ENCODE measurements at places on chromosomes 7 and 10. TPM values are rescaled to one million over a fixed set of nuclear protein-coding genes. Genes with fewer than 3 reads are reported as not detected.

GRCh38 chr10:130010653-130011052 lies 46.6 kb upstream of the EBF3 start:
- H3K27ac ChIP-seq = no peak overlapping the region
- no peak for DNase-seq
- H3K4me1 ChIP-seq = no peaks in the 10 kb centered on the region
- peaks cover 9% of the 10 kb centered on the region for H3K27me3 ChIP-seq
- H3K4me3 ChIP-seq = no peak overlapping the region

DNA sequence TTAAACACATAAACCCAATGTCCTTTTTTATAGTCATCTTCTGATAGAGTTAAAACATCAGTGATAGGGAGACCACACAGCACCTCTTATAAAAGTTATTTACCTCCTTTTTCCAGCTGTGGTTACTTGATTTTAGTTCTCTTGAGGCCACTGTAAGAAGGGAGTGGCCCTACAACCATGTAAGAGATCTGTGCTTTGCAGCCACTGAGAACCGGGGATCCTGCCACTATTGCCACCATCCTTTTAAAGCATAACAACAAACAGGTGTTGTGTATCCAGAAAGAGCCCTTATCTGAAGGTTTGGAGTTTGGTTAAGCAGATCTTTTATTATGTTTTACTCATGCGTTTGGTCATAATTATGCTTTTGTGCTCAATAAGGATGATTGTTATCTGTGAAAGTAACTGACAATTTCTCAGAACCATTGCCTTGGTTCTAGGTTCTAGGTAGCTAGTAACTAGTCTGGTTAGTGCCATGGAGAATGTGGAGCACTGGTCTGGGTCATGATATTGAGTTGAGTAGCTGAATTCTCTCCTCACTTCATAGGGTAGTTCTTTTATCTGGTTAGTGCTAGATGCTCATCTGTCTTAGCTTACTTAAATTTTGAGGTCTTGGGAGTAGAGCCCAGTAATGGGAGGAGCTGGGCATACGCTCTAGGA lies 56.5 kb downstream of the ST7 start:
- peaks cover 62% of the 10 kb centered on the region for H3K4me1 ChIP-seq
- peaks cover 2% of the 10 kb centered on the region for H3K27me3 ChIP-seq
- peak; percentile 28 for DNase-seq
- peaks cover 2% of the 10 kb centered on the region for H3K36me3 ChIP-seq

FRMPD2 gene
- not detected for total RNA-seq

DNA sequence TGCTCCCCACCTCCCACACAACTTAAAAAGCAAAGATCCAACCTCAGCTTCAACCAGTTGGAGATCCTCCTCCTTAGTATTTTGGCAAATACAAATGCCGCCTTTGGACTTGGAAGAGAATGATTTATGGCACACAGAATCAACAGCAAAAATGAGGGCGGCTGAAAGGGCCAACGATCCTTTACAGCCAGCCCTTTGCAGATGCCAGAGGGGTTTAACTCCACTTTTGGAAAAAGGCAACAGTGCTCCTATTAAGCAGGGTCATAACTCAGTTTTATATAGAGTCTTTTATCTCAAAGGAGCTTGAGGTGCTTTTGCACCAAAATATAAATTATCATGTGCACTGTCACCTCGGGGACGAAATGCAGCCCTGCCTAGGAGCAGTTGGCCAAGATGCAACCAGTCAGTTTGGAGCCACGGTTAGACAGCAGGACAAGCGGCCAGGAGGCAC lies 56.7 kb upstream of the JCAD start:
- peaks cover 21% of the 10 kb centered on the region for H3K27me3 ChIP-seq
- H3K36me3 ChIP-seq = no peaks in the 10 kb centered on the region
- H3K4me3 ChIP-seq = no peak overlapping the region
- H3K27ac ChIP-seq = no peak overlapping the region
- H3K4me1 ChIP-seq = peaks cover 7% of the 10 kb centered on the region

DNA sequence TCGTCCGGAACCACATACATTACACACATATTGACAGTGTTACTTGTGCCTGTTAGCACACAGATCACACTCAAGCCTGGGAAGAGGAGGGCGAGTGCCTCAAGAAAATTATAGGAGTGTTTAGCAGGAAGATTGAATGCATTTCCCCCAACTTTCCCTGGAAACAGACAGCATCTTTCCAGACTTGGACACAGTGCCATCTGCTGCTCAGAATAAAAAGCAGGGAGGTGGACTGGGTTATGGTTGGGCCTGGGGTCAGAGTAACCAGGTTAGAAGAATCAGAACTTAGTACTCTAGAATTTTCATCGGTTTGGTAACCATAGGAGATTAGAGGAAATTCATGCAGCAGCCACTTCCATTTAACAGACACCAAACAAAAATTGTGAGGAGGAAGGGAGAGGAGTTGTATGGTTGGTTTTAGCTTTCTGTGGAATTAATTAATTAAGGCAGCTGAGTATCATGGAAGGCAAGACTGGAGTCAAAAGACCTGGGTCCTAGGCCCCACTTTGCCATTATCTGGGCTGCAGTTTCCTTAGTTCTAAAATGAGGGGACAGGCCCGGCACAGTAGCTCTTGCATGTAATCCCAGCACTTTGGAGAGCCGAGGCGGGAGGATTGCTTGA lies 43.4 kb upstream of the OPTN start:
- H3K27me3 ChIP-seq = peaks cover 5% of the 10 kb centered on the region
- H3K4me3 ChIP-seq = no peak overlapping the region
- peaks cover 3% of the 10 kb centered on the region for H3K4me1 ChIP-seq
- no peak overlapping the region for H3K27ac ChIP-seq
- DNase-seq = no peak

DNA sequence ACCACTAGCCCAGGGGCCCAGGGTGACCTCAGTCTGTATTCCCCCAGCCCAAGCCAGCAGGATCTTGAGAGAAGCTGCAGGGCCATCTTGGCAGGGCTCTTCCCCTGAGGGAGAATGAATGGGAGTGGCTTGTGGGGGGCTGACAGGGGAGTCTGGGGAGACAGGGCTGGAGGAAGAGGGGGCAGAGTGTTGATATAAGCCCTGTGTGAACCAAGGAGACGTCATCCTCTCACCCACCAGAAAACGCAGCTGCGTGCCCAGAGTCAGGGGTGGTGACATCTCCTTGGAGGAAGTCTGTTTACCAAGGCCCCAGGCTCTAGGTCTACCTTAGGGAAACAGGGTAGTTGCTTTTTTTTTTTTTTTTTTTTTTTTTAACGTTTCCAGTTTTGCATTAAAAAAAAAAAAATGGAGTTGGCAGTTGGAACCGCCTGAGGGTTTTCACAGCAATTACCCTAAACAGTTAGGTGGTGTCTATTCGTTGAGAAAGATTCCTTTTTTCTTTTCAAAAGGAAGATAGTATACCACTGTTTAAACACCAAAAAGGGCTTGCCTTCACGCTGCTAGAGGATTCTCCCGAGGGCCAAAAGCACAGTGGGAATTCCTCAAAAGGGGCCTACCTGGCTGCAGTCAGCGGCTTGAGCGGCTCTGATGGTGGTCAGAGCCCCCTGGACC lies 113.8 kb downstream of the PRPF18 start:
- no peak overlapping the region for H3K4me3 ChIP-seq
- peaks cover 14% of the 10 kb centered on the region for H3K27me3 ChIP-seq
- no peaks in the 10 kb centered on the region for H3K4me1 ChIP-seq
- DNase-seq = no peak

GRCh38 chr10:3229815-3230214 lies 57.2 kb upstream of the PITRM1 start:
- no peak overlapping the region for H3K4me3 ChIP-seq
- no peak for DNase-seq
- peaks cover 30% of the 10 kb centered on the region for H3K27me3 ChIP-seq
- H3K36me3 ChIP-seq = no peaks in the 10 kb centered on the region
- H3K27ac ChIP-seq = no peak overlapping the region

GRCh38 chr10:62075912-62076311 lies 174.4 kb downstream of the ARID5B start:
- peak overlapping the region; percentile 24 for H3K27ac ChIP-seq
- no peaks in the 10 kb centered on the region for H3K27me3 ChIP-seq
- H3K36me3 ChIP-seq = peaks cover 86% of the 10 kb centered on the region
- H3K4me3 ChIP-seq = no peak overlapping the region
- peaks cover 68% of the 10 kb centered on the region for H3K4me1 ChIP-seq
- DNase-seq = no peak

TFR2 gene
- total RNA-seq = 13.1 TPM

DNA sequence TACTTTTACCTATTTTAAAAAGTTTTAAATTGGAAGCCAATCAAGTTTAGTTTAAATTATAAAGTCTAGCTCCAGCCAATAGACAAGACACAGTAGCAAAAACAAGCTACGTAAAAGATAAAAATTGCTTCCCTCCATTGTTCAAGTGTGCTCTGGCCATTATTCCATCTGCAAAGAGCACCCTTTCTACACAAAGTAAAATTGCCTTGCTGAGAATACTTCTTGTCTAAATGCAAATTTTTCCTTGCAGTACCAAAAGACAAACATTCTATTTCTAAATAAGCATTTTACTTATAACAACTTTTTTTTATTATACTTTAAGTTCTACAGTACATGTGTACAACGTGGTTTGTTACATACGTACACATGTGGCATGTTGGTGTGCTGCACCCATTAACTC lies 75.9 kb upstream of the ZNF746 start:
- H3K4me1 ChIP-seq = no peaks in the 10 kb centered on the region
- no peak overlapping the region for H3K27ac ChIP-seq
- no peaks in the 10 kb centered on the region for H3K27me3 ChIP-seq

- no peak overlapping the region for H3K27ac ChIP-seq
- H3K4me3 ChIP-seq = no peak overlapping the region
Observed at GRCh38 chr7:36070230-36070629, 82.8 kb upstream of the EEPD1 start.

DNA sequence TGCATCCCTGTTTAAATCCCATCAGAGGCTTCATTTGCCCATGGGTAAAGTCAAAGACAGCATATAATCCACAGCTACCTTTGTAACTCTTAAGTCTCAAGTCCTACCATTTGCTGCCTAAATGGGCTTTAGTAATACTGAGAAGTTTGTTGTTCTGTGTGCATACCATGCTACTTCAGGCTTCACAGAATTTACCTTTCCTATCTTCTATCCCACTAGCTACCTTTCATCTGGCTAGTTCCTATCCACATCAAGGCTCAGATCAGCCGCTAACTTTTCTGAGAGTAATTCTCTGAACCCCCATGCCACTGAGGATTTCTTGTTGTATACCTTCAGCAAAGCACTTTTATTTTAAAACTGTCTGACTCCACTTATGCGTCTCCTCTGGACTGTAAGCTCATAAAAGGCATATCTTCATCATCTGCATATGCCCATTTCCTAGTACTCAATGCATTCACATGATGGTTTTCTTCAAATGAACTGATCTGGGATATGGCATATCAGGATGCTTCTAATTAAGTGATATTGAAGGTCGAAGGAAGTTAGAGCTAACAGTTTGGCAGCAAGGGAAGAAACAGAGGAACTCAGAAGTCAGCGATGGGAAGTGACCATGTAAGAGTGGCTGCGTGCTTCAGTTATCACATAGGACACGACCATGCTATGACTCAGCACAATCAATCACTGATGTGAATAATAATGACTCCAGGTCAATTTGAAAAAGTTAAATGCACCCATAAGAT lies 283.9 kb upstream of the DKK1 start:
- no peaks in the 10 kb centered on the region for H3K27me3 ChIP-seq
- H3K27ac ChIP-seq = no peak overlapping the region
- H3K4me1 ChIP-seq = no peaks in the 10 kb centered on the region
- H3K36me3 ChIP-seq = no peaks in the 10 kb centered on the region
- no peak overlapping the region for H3K4me3 ChIP-seq
- DNase-seq = no peak

DNA sequence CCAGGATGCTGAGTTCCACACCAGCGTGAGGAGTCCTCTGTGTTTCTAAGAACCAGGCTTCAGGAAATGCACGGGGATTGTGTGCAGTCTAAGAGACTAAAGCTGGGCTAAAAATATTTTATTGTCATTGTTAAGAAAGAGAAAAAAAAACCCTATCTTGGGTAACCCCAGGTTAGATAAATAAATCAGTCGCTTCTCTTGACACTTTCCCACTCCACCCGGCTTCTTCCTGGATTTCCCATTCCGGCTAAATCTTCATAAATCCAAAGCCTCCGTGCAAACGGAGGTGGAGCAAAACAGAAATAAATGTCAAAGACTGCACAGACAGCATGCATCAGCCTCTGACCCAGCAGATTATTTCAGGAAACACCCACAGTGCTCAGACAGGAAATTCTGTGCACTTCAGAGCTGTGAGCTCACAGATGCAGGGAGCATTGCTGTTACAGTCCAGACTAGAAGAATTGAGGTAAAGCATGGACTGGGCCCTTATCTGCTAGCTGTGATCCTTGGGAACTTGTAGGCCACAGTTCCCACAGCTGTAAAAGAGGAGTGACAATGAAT lies 44.8 kb upstream of the GRID1 start:
- H3K4me1 ChIP-seq = peaks cover 51% of the 10 kb centered on the region
- H3K36me3 ChIP-seq = peaks cover 9% of the 10 kb centered on the region
- H3K27me3 ChIP-seq = no peaks in the 10 kb centered on the region
- peak overlapping the region; percentile 82 for H3K27ac ChIP-seq
- DNase-seq = peak; percentile 62

DNA sequence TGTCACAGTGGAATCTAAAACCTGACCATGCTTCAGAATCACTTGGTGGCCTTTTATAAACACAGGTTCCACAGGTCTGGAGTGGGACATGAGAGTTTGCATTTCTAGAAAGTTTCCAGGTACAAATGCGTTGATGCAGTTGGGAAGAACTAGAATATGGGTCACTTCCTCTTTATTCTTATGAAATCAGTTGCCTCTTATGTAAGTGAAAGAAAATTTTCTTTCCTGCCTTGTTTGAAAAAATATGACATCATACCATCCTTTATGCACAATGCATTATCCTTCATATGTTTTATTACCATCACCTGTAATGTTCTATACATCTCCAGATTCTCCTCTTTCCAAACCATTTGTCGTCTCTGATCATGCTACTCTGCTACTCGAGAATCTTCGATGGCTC lies 44.0 kb downstream of the PLXNA4 start:
- peaks cover 42% of the 10 kb centered on the region for H3K4me1 ChIP-seq
- H3K36me3 ChIP-seq = peaks cover 63% of the 10 kb centered on the region
- H3K27ac ChIP-seq = no peak overlapping the region
- H3K4me3 ChIP-seq = no peak overlapping the region
- H3K27me3 ChIP-seq = peaks cover 3% of the 10 kb centered on the region

DNA sequence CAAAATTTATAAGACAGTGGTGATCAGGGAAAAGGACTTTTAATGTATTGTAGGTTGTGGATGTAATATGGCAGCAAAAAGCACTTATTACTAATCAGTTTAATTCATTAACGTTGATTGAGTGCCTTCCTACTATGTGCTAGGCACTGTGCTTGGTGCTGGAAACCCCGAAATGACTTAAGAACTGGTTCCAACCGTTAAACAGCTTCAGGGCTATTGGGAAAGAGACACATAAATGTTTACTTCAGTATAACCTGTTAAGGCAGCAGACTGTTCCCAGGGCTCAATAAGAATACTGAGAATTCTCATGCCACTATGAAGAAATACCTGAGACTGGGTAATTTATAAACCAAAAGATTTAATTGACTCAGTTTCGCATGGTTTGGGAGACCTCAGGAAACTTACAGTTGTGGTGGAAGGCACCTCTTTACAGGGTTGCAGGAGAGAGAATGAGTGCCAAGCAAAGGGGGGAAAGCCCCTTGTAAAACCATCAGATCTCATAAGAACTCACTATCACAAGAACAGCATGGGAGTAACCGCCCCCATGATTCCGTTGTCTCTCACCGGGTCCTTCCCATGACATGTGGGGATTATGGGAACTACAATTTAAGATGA lies 1.1 kb upstream of the SLC25A13 start:
- peaks cover 7% of the 10 kb centered on the region for H3K27me3 ChIP-seq
- H3K4me1 ChIP-seq = peaks cover 20% of the 10 kb centered on the region
- H3K4me3 ChIP-seq = peak overlapping the region; percentile 85
- no peaks in the 10 kb centered on the region for H3K36me3 ChIP-seq

ZNF804B gene
- not detected for total RNA-seq

GRCh38 chr10:28312572-28312971 lies 9.7 kb upstream of the MPP7 start:
- H3K27ac ChIP-seq = no peak overlapping the region
- H3K4me3 ChIP-seq = no peak overlapping the region
- peaks cover 2% of the 10 kb centered on the region for H3K27me3 ChIP-seq
- H3K4me1 ChIP-seq = peaks cover 3% of the 10 kb centered on the region
- DNase-seq = no peak

UNCX gene
- not detected for total RNA-seq

IFIT1B gene
- total RNA-seq = not detected

All from activated CD8-positive, alpha-beta T cell treated with anti-CD3 and anti-CD28 coated beads, Interleukin-2, amount 10 ng/mL, durations not matched to agents 7 days and 5 days (primary cell).